ENCODE measurements at places on chromosomes 3 and 15.
A peak's percentile ranks its signal among the peaks of the same experiment; 100 is the strongest.

DNA sequence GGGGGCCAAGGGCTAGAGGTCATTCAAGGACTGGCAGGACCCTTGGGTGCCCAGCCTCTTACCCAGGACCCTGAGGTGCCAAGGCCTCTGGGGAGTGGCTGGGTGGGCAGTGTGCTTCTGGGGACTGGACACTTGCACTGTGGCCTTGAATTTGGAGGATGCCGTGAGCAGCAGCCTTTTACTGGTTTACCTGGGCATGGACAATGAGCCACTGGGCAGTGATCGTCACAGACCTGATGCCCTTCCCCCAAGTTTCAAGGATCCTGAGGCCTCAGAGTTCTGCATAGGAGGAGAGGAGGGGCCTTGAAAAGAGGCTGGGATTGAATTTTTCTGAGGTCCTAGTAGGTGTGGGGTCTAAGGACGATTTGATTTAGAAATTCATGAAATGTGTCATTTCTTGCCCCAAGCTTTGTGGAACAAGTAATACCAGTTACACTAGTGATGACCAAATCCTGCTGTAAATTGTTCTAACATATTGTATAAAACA lies 146.1 kb upstream of the TPM1 start:
- DNase-seq, result peak; percentile 31

DNA sequence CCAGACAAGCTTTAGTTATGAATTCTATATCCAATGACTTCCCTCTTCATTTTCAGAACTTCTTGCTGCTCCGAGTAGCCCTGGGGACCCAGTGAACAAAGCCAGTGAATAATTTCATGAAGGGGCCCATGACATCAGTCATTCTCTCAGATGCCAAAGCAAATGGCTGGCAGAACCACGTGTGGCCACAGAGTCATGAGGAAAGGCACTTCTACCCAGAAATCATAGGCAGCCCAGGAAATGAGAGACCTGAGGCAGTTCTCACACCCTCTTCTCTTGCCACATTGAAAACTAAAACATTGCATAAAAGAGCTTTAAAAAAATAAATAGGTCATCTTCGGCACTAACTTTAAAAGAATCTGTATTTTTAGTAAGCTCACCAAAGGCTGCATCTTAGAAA lies 4.3 kb upstream of the UACA start:
- no peak for DNase-seq

GRCh38 chr3:187807086-187807862 lies 62.0 kb upstream of the BCL6 start:
- peak; percentile 36 for DNase-seq

GRCh38 chr3:96478496-96478895 lies 335.9 kb upstream of the EPHA6 start:
- no peak for DNase-seq

DNA sequence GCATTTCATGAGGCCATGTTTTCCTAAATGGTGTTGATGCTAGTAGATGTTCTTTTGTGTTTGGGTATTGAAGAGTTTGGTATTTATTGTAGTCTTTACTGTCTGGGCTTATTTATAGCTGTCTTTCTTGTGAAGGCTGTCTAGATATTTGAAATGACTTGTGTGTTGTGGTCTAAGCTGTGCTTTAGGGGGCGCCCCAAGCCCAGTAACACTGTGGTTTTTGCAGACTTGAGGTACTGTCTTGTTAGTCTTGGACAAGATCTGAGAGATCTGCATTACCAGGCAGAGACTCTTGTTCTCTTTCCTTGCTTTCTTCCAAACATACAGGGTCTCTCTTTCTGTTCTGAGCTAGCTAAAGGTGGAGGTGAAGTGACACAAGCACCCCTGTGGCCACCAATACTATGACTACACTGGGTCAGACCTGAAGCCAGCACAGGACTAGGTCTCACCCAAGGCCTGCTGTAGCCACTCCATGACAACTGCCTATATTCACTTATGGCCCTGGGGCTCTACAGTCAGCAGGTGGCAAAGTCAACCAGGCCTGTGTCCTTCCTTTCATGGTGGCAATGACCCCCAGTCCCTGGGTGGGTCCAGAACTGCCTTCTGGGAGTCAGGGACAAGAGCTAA lies 152.1 kb upstream of the TBC1D5 start:
- peak; percentile 80 for DNase-seq

- DNase-seq, result no peak
Measured at GRCh38 chr3:147797095-147797494, 387.9 kb downstream of the ZIC1 start.

DNA sequence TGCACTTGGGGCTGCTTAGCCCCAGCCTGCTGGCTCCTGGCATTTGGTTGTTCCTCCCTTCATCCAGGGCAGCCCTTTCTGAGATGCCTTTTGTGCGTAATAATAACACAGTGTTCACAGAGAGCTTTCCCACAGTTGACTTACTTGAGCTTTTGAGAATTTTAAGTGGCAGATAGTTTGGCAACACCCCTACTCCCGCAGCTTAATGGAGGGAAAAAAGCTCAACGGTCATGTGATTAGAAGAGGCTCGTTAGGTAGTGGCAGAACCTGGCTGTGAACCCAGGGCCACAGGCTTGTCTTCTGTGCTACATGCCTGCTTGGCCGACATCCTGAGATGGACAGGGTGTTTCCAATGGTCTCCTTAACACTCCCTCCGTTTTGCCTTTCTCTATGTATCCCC lies 4.7 kb downstream of the KBTBD13 start:
- no peak for DNase-seq

GRCh38 chr3:46984591-46985459 lies 5.4 kb downstream of the NBEAL2 start:
- no peak for DNase-seq

DNA sequence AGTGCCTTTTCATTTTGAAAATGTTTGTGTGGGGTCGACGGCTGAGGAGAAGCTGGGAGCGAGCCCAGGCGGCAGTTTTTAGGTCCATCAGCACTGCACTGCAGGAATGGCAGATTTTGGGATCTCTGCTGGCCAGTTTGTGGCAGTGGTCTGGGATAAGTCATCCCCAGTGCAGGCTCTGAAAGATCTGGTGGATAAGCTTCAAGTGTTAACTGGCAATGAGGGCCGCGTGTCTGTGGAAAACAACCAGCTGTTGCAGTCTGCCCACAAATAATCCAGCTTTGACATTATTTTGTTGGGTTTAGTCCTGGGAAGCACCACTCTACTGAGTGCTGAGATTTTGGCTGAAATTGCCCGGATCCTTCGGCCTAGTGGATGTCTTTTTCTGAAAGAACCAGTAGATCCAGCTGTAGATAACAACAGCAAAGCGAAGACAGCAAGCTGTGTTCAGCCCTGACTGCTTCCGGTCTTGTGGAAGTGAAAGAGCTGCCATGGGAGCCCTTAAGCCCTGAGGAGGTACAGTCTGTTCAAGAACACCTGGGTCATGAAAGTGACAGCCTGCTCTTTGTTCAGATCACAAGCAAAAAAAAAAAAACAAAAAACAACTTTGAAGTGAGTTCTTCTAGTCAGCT lies 13.1 kb upstream of the ANP32A start:
- no peak for DNase-seq
